Epithelial cell of proximal tubule (primary cell): ENCODE measurements at places on chromosomes 5 and 9. TPM values are rescaled to one million over a fixed set of nuclear protein-coding genes. Genes with fewer than 3 reads are reported as not detected.

DNA sequence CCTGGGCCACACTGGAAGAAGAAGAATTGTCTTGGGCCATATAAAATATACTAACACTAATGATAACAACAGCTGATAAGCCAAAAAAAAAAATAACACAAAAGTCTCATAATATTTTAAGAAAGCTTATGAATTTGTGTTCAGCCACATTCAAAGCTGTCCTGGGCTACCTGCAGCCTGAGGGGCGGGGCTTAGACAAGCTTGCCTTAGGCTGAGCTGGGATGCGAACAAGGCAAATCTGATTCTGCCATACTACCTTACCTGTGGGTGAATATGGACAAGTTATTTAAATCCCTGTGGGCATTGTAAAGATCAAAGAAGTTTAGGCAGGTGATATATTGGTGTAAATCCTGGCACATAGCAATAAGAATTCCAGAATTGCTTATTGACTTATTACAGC, 212.3 kb upstream of the ATP10B start:
- no peak for DNase-seq

- no peak for DNase-seq
These were observed 129.2 kb upstream of the IRX1 start for GRCh38 chr5:3466392-3466791.

Gene MED27
- 21.3 and 50.0 TPM in 2 replicates for total RNA-seq

GRCh38 chr5:179763215-179763945, 30.4 kb upstream of the LTC4S start:
- peak; percentile 49 for DNase-seq

GRCh38 chr5:129172580-129172979, 78.0 kb downstream of the ISOC1 start:
- no peak for DNase-seq

DNA sequence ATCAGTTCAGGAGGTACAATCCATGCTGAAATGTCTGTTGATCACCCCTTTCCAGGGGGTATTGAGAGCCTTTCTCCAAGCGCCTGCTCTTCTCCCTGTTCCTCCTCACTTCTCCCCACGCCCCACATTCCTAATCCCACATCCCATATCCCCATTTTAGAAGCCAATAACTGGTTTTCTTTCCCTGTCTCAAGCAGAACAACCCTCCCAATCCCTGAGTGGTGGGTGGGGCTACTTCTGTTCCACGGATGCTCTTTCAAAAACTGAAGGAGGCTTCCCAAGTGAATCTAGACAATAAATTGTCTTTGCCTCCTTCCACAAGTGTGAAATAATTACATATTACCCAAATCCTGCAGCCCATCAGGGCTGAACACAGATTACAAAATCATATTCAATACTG, 77.0 kb upstream of the SEMA6A start:
- DNase-seq = no peak

DNA sequence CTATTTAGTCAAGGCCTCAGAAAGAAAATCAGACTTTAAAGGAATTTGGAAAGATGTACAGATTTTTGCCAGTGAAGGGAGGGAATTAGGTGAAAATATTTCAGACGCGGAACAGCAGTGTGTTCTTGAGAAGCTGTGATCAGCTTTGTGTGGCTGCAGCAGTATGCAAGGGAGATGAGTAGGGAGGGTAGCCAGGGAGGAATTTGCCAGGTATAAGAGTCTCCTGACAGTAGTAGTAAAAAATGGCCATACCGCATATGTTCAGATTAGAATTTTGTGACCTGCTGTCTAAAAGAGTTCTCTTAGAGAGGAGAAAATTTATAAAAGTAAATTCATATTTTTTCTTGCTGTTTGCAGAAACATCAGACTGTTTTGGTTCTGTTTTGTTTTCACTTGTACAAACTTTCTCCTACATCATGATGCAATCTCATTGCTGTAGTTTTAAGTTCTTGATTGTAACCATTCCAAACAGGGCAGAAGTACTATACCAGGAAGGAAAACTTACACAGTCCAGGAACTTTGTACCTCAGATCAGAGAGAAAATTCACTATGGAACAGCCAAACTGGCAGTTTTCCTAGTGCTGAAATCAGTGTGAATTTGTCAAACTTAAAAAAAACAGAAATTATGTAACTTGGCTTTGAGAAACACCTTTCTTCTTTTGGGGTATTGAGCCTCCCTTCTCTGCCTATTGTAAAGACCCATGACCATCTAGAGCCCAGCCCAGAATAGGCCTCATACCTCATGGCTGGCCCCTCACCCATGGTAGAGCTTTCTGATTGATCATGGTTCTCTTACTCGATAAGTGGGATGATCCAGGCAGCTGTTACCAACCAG, 78.4 kb upstream of the NR3C1 start:
- DNase-seq = no peak

GRCh38 chr9:27041746-27042145, 36.3 kb upstream of the LRRC19 start:
- DNase-seq = no peak

DNA sequence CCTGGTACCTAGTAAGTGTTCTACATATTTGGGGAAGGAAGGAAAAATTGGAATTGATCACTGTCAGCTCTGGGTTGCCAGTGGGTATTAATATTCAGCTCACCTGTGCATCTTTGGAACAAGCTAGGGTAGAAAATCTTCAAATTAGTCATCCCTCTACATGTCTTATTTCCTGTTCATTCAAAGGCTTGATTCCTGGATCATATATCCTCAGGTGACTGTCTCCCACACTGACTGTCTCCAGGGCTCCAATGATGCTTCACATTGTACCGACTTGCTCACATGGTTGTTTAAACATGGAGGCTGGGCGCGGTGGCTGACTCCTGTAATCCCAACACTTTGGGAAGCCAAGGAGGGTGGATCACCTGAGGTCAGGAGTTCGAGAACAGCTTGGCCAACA, 11.6 kb upstream of the SUSD1 start:
- DNase-seq = no peak

GRCh38 chr5:117357886-117358285, 783.3 kb upstream of the SEMA6A start:
- DNase-seq = no peak

GRCh38 chr9:114916481-114916880, 13.9 kb downstream of the TNFSF8 start:
- DNase-seq = no peak

GRCh38 chr9:29006628-29007027, 1433.3 kb upstream of the C9orf72 start:
- no peak for DNase-seq

Gene ANKRD34B
- 1.2 TPM in 2 replicates for total RNA-seq

- no peak for DNase-seq
These were observed 43.9 kb downstream of the HACD4 start for GRCh38 chr9:20987521-20987920.

GRCh38 chr9:132230605-132231004, 68.7 kb downstream of the NTNG2 start:
- no peak for DNase-seq

- DNase-seq = no peak
These were observed 256.7 kb downstream of the DOCK8 start for GRCh38 chr9:471320-471719.

GRCh38 chr9:115254287-115255180, 136.6 kb upstream of the TNC start:
- DNase-seq = no peak

DNA sequence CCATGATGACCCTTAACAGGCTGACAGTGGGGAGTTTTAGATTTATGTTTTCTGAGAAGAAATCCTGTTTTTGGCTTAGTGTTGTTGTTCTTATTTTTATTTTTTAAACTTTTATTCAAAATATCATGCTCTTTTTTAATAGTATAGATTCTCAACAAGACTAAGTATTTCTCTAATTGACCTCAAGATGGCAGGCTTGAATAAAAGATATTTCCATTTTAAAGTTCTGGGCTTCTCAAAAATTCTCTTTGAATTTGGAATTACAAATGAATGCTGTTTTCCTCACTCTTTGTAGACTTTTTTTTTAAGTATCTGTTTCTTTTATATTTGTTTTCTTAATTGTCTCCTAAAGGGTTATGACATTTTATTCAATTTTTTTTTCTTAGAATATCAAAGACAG, 50.0 kb upstream of the SH3GL2 start:
- no peak for DNase-seq

Gene TLX3
- total RNA-seq = 0.87 TPM in 1 of 2 replicates, not detected in the other

Gene CDKN2AIPNL
- 28.5 and 58.7 TPM in 2 replicates for total RNA-seq

DNA sequence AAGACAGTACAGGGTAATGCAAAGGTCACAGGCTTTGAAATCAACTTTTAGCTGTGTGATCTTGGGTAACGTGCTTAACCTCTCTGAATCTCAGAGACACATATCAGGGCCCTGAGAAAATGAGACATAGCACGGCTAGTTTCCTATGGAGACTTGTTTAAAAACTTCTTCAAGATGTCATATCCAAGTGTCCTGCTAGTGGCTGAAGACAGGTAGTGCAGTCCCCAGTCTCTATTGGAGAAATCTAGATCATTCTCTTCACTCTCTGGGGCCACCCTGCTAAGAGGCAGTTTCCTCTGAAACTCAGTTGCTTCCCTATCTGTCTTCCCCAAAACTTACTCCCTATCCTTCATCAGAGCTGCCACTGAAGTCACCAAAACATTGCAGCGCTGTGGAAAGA, 30.3 kb upstream of the GRXCR2 start:
- DNase-seq = no peak

- no peak for DNase-seq
These were observed 96.0 kb upstream of the PHF24 start for GRCh38 chr9:34862043-34862442.

DNA sequence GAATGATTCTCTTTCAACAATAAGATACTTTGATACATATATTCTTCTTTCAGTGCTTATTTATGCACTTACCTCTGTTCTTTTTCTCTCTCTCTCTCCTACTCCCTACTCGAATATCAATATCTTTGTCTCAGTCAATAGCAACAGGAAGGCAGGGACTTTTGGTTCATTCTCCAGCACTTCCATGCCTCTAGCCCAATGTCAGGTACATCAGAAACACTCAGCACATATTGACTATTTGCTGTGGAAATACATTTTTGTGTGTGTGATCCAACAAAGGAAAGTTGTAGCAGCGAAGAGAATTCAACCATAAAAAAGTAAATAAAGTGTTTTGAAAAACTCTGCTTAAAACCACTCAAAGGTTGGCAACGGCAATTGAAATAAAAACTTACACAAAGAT, 12.6 kb downstream of the DIRAS2 start:
- no peak for DNase-seq

- no peak for DNase-seq
These were observed 70.7 kb upstream of the RNF38 start for GRCh38 chr9:36470643-36471290.

- no peak for DNase-seq
These were observed 607.2 kb downstream of the EFNA5 start for GRCh38 chr5:107063511-107063910.

DNA sequence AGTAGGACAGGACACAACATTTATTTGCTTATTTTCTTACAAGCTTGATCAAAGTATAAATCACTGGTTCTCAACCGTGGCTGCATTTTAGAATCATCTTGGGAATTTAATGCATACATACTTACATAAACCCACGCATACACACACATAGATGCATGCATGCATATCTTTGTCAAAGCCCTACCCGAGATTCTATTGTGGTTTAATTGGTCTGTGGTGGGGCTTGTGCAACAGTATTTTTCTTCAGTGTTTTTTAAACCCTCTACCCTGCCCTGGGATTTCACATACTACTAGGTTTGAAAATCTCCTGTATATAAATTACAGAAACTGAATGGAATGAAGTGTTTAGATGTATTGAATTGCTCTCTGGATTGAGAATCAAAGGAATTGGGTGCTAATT, 1166.2 kb downstream of the MAT2B start:
- no peak for DNase-seq

Gene FOXD4L5
- total RNA-seq = not detected in 2 replicates

Gene ADAMTS12
- total RNA-seq = 2.1 and 3.3 TPM in 2 replicates

- DNase-seq = no peak
These were observed 23.6 kb downstream of the PCDHGC5 start for GRCh38 chr5:141512390-141512910.

Gene TTF1
- 16.3 and 29.8 TPM in 2 replicates for total RNA-seq

DNA sequence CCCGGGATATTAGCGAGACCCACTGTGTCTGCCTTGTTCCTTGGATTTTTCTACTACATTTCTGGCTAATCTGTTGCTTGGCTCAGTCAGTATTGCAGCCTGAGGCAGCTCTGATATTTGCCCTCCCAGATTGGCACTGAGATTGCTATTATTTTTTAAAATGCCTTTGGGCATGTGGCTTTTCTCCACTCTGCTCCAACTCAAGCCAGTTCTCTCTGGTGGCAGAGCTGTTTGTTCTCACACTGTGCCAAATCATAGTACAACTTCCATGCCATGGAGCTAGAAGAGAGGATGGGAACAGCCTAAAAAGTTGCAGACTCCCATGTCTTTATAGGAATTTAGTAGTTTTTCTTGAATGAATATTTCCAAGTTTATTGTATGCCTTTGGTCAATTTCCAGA, 155.9 kb upstream of the ATP10B start:
- DNase-seq = no peak

GRCh38 chr9:128020692-128021091, 39.9 kb upstream of the EEIG1 start:
- DNase-seq = no peak

Gene CA9
- 0.43 TPM in 1 of 2 replicates, not detected in the other for total RNA-seq

DNA sequence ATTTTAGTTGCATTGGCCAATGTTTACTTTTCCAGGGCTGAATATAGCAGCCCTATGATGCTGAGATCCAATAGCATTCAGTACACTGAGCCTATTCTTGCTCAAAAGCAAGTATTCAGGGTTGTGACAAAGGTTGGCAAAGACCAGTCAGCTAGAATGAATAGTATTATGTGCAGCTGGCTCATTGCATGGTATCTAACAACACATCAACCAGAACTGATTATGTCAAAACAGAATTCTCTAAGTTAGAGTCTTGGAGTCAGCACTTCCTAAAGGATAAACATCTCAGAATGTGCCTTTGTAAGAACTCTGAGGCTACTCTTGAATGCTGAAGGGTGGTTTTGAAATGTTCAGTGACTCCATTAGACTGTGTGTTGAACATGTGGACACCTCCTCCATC, 774.5 kb upstream of the RGMB start:
- DNase-seq = no peak

GRCh38 chr5:138990986-138991590, 116.0 kb upstream of the LRRTM2 start:
- DNase-seq = no peak

DNA sequence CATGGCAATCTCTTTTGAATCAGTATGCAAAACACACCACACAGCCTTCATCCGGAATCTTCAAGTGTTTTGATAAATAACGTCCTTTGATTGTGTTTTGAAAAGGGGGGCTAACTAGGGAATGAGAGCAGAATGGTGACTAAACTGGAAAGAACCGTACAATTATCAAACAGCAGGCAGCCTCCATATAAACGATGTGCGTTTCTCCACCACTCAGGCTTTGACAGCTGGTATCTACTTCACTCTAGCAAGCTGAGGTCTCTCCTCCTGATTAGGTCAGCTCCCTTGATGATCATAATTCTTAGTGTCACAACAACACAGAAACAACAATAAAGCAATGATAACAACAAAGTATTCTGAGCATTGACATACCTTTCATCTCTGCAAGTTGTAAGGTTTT, 465.9 kb downstream of the TUSC1 start:
- DNase-seq = no peak

- DNase-seq = no peak
These were observed 10.5 kb upstream of the MYOT start for GRCh38 chr5:137856916-137857862.

- no peak for DNase-seq
These were observed 50.3 kb upstream of the GADD45G start for GRCh38 chr9:89554307-89555035.

Gene PRDM9
- not detected in 2 replicates for total RNA-seq
